ENCODE measurements at places on chromosomes 16 and 17. TPM values are rescaled to one million over a fixed set of nuclear protein-coding genes. Genes with fewer than 3 reads are reported as not detected.

DNA sequence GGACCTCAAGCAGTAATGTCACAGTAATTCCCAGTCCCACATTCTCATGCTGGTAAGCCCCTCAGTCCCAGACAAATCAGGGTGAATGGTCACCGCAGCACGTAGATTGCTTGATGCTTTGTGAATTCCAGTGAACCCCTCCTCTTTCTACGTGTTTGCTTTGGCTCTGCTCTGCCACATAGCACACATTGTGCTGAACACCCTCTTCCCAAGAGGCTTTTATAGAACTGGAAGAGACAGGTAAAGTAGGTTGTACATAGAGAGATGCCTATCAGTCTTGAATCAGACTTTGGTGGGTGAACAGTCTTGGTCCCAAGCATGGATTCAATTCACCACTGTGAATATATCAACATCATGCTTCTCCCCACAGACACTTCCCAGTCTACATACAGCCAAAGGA, 579 bp upstream of the KRTAP9-6 start:
- no peak for DNase-seq

Gene CA7
- total RNA-seq, result not detected

Gene OTOA
- total RNA-seq, result 0.40 TPM

DNA sequence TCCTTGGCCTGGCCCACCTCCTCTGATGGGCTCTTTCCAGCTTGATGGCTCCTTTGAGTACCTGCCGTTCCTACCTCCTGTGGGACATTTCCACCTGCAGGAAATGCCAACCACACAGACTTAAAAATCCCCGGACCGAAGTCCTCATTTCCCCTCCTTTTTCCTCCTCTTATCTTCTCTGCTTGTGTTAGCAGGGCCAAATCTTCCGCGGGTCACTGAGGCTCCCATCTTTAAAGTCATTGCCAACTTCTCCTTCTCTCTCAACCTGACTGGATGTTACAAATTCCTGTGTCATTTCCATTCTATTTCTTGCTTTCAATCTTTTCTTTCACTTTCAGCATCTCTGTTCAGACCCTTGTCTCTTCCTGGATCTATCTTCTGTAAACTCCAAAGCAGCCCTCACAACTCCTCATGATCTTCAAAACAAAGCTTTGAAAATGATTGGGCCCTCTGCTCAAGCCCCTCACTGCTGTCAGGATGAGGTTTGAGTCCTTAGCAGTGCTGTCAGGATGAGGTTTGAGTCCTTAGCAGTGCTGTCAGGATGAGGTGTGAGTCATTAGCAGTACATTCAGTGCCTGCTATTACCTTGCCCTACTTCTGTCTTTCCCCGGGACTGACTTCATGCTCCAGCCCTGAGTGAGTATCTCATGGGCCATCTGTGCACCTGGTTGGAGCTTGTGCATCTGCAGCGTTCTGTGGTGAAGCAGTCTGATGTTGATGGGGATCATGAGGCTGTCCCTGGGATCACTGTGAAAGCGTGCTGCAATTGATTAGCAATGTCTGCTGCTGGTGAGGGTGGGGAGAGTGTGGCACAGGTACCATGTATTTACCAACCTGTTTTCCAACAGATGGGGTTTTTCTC, 100.1 kb downstream of the IRF8 start:
- DNase-seq, result no peak

DNA sequence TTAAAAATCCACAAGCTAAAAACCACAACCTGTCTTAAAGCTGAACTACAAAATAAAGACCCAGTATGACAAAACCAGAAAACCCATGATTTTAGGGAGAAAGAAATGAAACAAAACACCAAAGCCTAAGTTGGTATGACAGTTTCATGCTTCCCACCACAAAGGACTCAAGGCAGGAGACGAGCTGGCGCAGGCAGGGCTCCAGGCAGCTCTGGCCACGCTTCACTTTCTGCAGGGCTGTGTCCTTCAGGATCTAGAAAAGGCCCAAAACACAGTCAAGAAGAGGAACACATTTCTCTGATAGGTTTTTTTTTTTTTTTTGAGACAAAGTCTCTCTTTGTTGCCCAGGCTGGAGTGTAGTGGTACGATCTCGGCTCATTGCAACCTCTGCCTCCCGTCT, 75.3 kb downstream of the WDR59 start:
- no peak for DNase-seq

DNA sequence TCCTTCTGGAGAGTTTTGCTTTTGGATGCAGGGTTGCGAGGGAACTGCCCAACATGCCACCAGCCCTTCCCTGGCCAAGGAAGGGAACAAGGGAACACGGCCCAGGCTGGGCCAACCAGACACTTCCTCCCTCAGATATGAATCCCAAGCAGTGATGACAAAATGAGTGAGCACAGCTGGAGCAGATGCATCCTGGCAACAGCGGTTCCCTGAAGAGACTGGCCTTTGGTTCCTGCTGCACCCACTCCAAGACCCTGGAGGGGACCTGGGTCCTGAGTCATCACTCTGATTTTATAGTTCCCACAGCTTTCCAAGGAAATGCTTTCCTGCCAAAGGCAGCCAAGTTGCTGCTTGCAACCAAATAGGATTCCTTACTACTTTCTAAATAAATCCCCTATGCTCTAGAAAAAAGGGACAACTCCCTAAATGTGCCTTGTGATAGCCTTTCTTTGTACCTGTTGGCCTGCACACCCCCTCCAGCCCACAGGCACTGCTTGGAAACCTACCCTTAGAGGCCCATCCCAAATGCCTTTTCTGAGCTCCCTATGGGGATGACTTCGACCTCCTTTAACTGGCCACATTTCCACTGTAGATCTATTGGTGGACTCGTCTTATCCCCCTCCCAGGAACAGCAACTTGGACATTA, 5.3 kb downstream of the ST3GAL2 start:
- no peak for DNase-seq

Gene CFAP97D1
- not detected for total RNA-seq

All from neural progenitor cell (in vitro differentiated cells).